ENCODE measurements at places on chromosomes 3 and 15. TPM values are rescaled to one million over a fixed set of nuclear protein-coding genes. Genes with fewer than 3 reads are reported as not detected.

GRCh38 chr3:72896996-72897757 is 9.3 kb downstream of the GXYLT2 start:
- no peak for DNase-seq

DNA sequence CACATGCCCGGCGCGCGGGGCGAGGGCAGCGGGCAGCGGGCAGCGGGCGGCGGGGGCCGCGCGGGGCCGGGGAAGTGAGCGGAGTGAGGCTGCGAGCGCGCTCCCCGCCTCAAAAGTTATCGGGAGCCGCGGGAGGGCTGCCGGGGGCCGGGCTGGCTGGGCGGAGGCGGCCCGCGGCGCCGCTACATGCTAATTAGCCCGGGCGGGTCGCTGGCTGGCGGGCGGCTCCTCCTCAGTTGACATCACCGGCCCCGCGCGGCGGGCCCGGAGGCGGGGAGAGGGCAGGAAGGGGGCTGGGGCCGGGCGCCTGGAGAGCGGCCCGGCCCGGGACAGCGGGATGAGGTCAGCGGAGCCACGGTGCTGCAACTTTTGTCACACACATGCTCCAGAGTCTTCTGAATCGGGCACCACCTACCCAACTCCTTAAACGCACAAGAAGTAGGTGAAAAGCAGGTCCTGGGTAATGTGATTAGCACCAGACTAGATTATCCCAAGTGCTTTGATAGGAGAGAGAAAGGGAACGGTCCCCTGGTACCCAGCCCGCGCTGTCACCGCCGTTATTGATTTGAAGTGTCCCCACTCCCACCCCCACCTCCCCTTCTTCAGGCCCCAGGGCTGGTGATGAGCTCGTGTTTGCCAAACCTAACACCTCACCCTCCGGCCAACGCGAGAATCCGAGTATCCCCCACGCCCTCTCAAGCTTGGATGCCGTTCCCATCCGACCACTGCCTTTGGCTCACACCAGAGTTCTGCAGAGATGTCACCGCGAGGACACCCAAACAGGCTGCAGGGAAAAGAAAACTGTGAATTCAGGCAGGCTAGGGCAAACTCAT is at the start of gene HEG1:
HEG1 (minus strand) TSS at position 85 of the 833 bp plus-strand sequence. CDS start 107 bp downstream, outside the sequence.
- DNase-seq: peak; percentile 90

DNA sequence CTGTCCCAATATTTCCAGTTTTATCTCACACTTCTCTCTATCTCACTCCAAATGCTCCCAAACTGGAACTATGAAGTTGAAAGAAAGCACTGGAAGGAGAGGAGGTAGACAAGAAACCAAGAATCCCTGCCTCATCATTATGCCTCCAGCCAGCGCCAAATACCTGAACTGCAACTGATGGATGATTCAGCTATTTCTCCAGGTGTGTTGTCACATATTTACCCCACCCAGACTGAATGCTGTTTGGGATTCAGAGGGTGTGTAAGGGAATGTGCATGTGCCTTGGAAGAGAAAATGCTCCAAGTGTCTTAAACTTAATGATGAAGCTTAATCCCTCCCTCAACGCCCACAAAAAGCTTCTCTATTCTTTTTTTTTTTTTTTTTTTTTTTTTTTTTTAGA is 269.5 kb upstream of the ATP11B start:
- DNase-seq: no peak

NRROS gene
- 36.8 TPM for total RNA-seq

FETUB gene
- total RNA-seq: not detected

DNA sequence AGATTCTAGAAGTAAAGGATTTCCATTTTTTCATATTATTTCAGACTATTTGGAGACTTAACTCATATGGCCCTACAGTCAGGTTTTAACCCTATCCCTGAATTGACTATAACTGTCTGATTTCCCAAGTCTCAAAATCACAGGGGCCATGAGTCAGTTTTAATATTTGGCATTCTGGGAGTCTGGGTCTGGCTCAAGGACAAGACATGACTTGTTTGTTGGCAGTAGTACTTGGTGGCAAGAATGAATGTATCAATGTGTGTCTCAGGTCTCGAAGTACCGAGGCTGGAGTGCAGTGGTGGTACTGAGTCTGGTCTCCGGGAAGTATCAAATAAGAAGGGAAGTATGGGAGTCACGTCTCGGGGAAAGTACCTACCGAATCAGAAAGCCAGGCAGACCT is 10.8 kb downstream of the UMPS start:
- no peak for DNase-seq

DNA sequence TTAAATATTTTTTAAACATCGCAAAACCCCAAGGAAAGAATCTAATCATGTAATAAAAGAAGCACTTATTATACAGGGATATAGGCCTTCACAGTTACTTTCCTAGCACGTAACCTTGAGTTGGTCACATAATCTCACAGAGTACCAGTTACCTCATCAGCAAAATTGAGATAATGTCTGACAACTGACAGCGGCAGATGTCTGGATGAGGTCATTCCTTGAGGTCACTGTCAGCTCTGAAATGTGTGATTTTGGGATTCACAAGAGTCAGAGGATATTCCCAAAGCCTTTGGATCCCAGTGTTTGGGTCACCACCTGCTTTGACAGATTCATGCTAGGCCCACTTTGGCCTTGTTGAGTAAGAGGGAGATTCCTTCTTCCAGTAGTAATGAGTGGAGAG is 151.4 kb upstream of the SEMA6D start:
- DNase-seq: no peak

DNA sequence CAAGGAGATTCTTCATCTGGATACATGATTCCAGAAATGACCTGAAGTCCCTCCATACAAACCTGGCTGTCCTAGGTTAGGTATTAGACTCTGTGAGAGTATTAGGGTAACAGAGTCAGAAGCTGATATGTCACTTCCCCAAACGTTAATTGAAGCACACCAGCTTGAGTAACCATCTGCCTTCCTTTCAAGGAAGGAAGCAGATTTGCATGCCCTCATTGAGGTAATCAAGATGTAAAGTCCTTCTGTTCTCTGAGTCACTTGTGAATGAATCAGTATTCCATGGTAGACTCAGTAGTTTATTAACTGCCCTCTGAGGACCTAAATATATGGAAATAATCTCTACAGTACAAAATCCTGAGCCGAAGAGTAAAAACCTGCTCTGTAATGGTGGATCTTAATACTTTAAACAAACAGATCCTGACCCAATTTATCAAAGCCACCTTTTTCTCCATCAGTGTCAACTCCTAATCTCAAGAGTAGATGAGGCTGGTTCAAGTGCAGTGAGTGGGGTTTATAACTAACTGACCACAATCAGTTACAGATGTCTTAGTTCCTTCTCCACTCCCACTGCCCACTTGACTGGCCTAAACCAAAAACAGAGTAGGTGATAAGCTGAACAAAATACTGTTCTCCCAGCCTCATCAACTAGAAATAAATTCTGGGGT is 246.2 kb upstream of the CHRM5 start:
- no peak for DNase-seq

DNA sequence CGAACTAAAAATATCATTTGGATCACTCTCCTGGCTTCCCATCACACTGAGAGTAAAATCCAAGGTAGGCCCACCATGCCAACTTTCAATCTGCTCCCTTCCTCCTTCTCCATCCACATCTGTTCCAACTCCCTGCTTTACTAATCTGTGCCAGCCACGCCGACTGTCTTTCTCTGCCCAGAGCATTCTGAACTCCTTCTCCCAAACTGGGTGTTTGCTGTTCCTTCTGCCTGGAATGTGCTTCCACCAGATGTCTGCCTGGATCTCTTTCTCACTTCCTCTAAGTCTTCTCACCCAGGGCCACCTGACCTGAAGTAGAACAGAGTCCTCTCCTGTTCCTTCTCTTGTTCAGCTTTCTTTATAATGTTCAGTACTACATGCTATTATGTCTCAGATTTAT is 5.6 kb upstream of the ARL8B start:
- no peak for DNase-seq

DNA sequence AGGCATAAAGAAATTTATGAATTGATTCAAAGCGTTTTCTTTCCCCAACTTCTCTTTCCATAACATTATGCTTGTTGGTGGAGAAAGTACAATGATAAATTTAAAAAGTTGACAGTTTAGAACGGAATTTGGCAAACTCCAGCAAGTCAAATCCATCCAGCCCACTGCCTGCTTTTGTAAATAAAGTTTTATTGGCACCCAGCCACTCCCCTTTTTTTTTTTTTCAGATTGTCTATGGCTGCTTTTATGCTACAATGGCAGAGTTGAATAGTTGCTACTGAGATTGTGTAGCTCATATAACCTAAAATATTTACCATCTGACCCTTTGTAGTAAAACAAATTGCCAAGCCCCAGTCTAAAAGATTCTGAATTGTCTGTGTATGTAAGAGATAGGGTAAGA is 112.8 kb upstream of the RBMS3 start:
- no peak for DNase-seq

GRCh38 chr3:4826237-4827100 is 152.8 kb upstream of the BHLHE40 start:
- DNase-seq: peak; percentile 71

DNA sequence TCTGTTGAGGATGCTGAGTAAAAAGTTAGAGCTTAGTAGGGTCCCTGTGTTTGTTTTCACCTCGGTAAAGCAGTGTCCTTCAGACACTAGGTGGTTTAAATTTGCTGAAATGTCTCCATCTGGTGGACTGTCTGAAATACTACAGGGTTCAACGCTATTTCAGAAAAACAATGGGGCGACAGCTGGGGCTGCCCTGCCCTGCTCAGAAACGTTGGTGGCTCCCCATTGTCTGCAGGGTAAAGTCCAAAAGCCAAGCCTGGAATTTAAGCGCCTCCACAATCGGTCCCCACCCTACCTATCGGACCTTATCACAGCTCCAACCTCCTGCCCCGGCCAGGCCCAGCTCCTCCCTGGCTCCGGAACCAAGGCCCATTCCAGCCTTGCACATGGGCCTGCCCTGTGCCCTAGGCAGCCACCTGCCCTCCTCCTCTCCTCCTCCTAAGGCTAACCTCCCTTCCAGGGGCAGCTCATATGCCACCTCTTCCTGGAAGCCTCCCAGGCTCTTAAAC is 4.3 kb upstream of the TSEN2 start:
- DNase-seq: peak; percentile 20

GRCh38 chr3:184209146-184209923 is 20.1 kb upstream of the VWA5B2 start:
- DNase-seq: no peak

POLQ gene
- total RNA-seq: 0.26 TPM

All from uterus (tissue), 4 donors.